MG63 (cell line): ENCODE measurements at places on chromosomes 16 and 17. TPM values are rescaled to one million over a fixed set of nuclear protein-coding genes. Genes with fewer than 3 reads are reported as not detected.

The PLEKHM1 gene
- 3.1 and 14.7 TPM in 2 replicates for total RNA-seq

The NOD2 gene
- not detected in 2 replicates for total RNA-seq

The ESRP2 gene
- total RNA-seq, result 0.36 TPM in 1 of 2 replicates, not detected in the other

DNA sequence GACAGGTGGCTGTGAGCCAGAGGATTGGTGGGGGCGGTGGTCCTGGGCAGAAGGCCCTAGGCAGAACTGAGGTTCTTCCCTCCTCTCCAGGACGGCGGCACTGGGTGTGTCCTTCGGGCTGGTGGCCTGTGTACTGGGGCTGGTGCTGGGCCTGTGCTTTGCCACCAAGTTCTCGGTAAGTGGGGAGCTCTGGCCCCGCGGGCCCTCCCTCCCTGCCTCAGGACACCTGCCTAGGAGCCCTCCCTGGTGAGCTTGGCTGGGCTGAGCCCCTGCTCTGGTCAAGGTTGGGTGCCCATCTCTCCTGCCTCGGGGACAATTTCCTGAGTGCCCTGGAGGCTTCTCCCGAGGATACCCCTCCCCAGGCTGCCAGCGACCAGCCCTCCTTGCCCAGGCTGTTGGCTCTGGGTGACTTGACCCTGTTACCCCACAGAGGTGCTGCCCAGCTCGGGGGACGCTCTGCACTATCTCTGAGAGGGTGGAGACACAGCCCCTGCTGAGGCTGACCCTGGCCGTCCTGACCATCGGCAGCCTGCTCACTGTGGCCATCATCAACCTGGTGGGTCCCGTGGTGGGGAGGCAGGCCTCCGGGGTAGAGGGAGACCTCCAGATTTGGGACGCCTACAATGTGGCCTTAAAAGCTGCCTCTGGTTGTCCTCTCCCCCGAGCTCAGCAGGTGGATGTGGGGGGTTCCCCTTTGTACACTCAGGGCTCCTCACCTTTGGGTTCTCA is 42.0 kb downstream of the ADCY7 start:
- DNase-seq, result no peak

- DNase-seq, result no peak
These were observed 301.2 kb downstream of the SEC14L1 start for GRCh38 chr17:77441940-77442339.
